ENCODE measurements at places on chromosomes 2 and 18.
A peak's percentile ranks its signal among the peaks of the same experiment; 100 is the strongest.

DNA sequence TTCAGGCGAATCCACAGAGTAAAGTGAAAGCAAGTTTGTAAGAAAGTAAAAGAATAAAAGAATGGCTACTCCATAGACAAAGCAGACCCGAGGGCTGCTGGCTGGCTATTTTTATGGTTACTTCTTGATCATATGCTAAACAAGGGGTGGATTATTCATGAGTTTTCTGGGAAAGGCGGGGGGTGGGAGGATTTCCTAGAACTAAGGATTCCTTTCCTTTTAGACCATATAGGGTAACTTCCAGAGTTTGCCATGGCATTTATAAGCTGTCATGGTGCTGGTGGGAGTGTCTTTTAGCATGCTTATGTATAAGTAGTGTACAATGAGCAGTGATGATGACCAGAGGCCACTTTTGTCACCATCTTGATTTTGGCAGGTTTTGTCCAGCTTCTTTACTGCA, 59.8 kb downstream of the SLC4A3 start:
- DNase-seq: no peak

DNA sequence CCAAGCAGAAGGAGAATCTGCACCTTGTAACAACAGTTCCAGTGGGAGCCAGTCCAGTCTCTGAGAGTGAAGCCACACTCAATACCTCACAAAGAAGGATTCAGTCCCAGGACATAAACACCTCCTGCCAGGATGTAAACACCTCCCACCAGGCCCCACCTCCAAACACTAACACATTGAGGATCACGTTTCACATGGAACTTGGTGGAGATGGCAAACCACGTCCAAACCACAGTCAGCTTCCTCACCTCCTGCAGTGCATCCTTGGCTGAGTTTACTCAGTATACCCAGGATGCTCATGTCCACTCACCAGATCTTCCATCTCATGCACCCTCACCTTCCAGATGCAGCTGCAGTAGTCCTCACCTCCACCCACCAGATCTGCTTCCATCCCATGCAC, 37.8 kb upstream of the TMEM18 start:
- no peak for DNase-seq

GRCh38 chr18:41745166-41746049, 209.6 kb upstream of the PIK3C3 start:
- DNase-seq: peak; percentile 22

GRCh38 chr2:17588031-17588430, 47.5 kb downstream of the VSNL1 start:
- DNase-seq: no peak

DNA sequence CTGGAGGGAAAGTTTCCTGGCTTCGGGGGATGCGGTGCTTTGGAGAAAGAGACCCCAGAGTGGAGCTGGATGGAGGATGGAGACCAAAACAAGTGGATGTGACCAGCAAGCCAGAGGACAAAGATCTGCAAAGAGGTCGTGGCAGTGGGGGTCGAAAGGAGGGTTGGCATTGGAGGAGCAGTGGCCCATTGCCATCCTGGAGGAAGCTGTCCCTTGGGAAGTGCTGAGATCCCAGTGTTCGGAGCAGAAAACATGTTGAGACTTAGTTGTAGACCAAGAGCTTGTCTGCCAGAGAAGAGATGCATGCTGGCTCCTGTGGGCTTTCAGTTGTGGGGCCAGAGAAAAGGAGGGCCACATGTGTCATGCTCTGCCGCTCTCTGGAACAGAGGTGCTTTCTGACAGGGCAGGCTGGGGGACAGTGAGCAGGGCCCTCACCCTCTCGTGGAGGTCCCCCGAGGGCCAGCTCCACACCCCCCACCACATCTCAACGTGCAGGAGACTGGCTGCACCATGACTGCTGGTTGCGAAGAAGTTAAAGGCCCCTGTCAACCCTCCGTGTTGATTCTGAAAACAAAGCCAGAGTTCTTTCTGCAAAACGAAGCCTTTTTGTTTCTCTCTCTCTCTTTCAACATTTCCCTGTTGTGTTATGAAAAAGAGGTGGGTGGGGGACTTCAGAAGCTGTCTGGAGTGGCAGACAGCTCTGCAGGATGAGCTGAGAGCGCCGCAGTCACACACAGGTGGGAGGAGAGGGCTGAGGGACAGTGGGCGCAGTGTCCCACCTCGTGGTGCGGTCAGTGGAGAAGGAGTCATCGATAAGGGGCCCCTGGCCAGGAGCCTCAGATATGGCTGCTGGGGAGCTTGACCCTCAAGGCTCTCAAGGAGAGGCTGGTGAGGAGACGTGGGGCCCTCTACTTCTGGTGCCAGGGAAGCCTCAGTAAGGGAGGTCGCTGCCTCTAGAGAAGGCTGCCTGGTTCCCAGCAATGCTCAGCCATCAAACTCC, 77.6 kb upstream of the BCL2L11 start:
- no peak for DNase-seq

- no peak for DNase-seq
These were observed 37.0 kb downstream of the HAUS1 start for GRCh38 chr18:46141199-46141598.

DNA sequence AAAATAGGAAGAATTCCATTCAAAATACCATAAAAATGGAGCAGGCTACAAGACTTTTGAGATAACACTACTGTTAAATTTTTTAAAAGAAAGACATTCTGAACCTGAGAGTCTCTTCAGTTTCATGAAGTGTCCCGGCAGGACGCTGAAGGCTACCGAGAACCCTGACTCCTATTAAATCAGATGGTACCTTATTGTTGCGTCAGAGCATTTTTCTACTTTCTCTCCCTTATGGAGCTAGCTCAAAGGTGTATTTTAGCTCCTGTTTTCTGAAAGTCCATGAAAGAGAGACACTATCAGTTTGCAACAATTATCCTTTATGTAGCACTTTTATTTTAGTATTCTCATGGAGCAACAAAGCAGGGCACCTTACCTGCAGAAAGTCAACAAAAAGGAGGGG, 626.7 kb downstream of the IRS1 start:
- no peak for DNase-seq

DNA sequence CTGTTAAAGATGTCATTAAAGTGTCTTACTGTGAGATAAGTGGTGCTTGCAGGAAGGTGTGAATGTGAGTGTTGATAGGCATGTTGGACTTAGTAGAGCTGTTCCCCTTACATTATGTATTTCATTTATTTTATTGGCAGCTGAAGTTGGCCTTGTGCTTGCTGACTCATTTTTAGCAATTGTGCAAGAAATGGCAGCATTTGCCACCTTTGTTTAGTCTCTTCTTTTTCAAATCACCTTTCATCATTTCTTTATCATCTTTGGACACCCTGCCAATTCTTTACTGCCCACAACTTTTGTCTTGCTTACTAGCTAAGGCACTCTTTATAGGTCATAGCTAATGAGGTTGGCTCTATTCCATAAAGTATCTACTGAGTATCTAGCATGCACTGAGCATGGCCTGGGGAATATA, 130.3 kb upstream of the LYPD6 start:
- DNase-seq: no peak

- no peak for DNase-seq
These were observed 259.7 kb downstream of the PDE11A start for GRCh38 chr2:177812713-177813396.

DNA sequence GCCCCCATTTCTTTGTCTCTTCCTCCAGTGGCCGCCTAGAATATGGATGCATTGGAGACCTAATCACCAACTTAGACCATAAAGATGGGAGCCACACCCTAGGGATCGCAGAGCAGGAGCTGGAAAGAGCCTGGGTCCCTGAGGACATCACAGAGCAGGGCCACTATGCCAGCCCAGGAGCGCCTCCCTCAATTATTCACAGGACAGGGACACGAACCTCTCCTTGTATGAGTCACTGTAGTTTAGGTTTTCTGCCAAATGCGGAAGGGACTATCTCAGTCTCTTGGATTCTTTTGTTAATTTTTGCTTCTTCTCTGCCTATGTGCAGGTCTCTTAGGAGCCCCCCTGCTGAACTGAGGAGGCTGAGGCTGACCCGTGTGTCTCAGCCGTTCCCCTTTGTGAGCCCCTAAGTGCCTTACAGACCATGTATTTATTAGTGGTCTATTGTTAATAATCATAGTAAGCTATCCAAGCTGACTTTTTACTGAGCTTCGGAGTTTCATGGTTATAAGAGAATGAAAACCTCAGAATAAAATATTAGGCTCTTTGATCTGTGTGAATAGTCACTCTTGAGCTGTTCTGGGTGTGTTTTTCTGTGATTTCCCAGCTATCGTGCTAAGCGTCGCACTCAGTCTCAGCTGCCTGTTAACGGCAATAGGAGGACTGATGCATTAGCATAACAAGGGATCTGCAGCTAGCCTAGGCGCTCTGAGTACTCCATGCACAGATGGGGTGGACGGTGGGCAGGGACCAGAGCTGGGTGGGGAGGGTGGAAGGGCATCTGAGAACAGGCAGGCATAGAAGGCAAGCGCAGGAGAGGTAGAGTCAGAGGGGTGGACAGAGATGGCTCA, 12.7 kb upstream of the PTPN4 start:
- no peak for DNase-seq

- no peak for DNase-seq
These were observed 158.1 kb upstream of the CHAC2 start for GRCh38 chr2:53609551-53609950.

- DNase-seq: no peak
These were observed 411.6 kb downstream of the RND3 start for GRCh38 chr2:150075831-150076230.

DNA sequence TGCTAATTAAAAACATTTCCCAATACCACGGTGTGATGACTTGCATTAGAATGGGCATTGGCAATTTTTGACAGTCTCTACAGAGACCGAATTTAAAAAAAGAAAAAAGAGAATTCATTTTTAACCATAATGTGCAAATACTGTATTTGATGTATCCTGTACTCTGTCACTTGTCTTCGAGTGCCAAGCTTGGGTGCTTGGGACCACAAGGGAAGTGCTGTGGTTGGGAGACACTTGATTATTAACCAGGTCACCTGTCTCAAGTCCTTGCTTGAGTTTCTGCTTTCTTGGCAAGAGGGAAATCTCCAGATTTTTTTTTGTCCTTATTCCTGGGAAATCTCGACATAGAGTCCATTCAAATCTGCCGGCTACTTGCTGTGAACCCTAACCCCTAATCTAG, 209.0 kb downstream of the MC4R start:
- DNase-seq: no peak

- no peak for DNase-seq
These were observed at the start of gene OBSL1 for GRCh38 chr2:219571311-219572236. TSS of gene OBSL1 (minus strand) at chr2:219571539. CDS start at chr2:219571232, 307 bp downstream.

DNA sequence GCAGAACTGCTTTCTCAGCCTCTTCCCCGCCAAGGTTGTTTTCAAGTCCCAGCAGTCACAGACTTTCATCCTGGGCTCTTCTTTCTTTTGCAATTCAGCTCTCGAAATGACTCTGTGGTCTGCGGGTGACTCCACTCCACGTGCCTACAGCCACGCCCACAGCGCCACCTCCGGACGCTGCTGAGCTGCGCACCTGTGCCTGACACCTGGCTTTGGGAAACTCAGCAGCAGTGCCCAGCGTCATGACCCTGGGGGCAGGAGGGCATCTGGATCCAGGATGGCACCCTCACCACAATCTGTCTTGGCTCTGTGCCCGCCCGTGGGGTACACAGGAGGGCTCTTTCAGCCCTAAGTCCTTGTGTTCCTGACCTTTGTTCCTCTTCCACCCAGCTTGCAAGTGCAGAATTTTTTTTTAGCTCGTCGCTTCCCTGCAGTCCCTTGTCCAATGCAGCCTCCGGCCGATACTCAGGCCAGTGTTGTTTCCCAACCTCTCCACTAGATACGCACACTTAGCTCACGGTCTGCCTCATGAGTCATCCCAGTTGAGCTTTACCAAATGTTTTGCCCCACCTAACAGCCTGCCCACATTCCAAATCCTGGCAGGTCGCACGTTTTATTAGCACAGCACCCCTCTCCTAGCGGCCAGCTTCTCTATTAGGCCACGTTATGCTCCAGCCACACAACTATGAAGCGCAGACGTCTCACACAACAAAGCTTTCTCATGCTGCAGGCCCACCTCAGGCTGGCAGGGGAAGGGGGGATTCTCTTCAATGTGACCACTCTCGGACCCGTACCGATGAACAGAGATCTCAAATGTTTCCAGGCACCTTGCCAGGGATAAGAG, 6.5 kb upstream of the CAPN10 start:
- peak; percentile 89 for DNase-seq

- DNase-seq: peak; percentile 14
These were observed 169.4 kb downstream of the NEDD4L start for GRCh38 chr18:58213440-58213839.

DNA sequence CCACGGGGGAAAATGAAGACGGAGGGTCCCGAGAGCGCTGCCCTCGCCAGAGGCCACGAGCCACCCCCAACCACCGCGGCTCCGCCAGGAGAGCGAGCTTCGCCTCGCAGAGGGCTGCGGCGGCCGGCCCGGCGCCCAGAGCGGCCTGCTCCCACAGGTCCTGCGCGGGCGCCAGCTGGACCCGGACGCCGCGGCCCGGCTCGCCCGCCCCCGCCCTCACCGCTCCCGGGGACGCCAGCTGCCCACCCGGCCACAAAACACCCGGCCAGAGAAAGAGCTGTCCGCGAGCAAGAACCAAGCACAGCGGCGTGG, 709 bp downstream of the PTPN2 start:
- DNase-seq: no peak

GRCh38 chr2:26366957-26367356, 20.4 kb upstream of the ADGRF3 start:
- DNase-seq: no peak

- no peak for DNase-seq
These were observed 355.6 kb downstream of the PARD3B start for GRCh38 chr2:204900910-204901309.

GRCh38 chr2:30741576-30741975, 65.7 kb downstream of the CAPN13 start:
- no peak for DNase-seq

All from activated CD4-positive, alpha-beta T cell treated with anti-CD3 and anti-CD28 coated beads, Interleukin-2, amount 50 U/mL, for 16 hours (primary cell).